ENCODE measurements at places on chromosomes 12 and 14.

DNA sequence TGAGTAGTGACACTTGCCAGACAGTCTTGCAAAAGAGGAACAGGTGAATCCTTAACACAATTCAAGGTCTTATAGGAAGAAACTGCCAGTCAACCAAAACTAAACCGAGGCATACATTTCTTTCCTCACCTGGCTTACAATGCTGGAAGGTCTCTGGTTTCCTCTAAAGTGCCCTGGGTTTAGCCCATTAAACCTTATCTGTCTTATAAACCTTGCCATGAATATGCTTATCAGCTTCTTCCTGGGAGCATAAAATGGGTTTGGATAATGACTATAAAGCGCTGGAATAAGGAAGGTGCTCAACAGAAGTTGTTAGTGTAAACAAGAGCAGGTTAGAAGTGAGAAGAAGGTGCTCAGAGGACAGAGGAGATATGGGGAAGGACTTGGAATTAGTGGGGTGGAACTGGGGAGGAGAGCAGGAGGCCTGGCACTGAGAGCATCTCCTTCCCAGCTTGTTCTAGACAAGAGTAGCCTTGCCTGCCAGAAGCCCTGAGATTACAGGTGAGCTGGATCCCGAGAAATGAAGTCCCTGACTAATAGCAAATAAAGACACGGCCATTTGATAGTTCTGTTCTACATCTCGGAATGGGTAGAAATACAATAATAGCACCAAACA is 14.1 kb upstream of the GPRC5A start:
- DNase-seq = no peak

- no peak for DNase-seq
Observed at GRCh38 chr12:124792961-124793441, 70.7 kb downstream of the SCARB1 start.

- no peak for DNase-seq
Observed at GRCh38 chr12:65742018-65743010, 82.0 kb upstream of the HMGA2 start.

- no peak for DNase-seq
Observed at GRCh38 chr12:47751561-47751960, 7.1 kb downstream of the RAPGEF3 start.

- no peak for DNase-seq
Observed at GRCh38 chr12:5073853-5074252, 30.2 kb downstream of the KCNA5 start.

- peak; percentile 29 for DNase-seq
Observed at GRCh38 chr14:55802986-55803872, 223.2 kb downstream of the KTN1 start.

DNA sequence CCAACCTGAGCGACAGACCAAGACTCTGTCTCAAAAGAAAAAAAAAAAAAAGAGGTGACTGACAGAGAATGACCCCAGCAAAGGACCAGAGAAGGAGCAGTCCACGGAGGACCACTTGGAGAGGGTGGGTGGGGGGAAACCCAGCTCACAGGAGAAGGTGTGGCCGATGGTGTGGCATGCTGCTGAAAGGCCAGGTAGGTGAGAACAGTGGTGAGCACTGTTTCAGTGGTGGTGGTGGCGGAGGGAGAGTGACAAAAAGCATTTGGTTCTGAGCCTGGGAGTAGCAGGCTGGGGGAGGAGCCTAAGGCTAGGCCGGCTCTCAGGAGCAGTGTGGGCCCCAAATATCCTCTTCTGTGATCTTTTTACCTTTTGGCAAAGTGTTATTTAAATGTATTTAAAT is 63.8 kb downstream of the IRF2BPL start:
- DNase-seq = no peak

- no peak for DNase-seq
Observed at GRCh38 chr14:91103116-91103515, 10.8 kb upstream of the DGLUCY start.

- DNase-seq = peak; percentile 65
Observed at GRCh38 chr12:110917467-110917866, 2.9 kb downstream of the MYL2 start.

DNA sequence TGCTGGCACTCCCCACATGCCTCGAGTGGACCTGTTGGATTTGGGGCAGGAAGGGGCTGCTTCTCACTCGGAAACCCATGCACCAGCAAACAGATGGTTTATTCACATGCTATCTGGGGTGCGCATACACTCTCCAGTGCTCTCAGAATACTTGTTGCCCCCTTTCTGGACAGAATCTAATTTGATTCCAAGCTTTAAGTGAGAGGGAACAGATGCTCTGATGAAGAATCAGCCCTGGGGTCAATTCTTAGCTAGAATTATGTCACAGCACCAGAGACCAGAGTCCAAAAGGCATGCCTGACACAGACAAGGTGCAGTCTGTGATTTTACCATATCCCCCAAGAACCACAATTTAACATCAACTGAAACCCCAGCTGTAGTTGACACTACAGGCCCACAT is 83.8 kb downstream of the SPTB start:
- no peak for DNase-seq

GRCh38 chr12:104011253-104011652 is 38.7 kb downstream of the GLT8D2 start:
- DNase-seq = peak; percentile 51

GRCh38 chr14:95096476-95096875 is 60.9 kb downstream of the DICER1 start:
- DNase-seq = no peak

- DNase-seq = no peak
Observed at GRCh38 chr12:129673806-129674205, 230.0 kb downstream of the TMEM132D start.

GRCh38 chr14:75461755-75462349 is 34.0 kb downstream of the JDP2 start:
- DNase-seq = no peak

GRCh38 chr14:24339284-24340151 is at the start of gene RIPK3:
TSS of gene RIPK3 (minus strand) at chr14:24339991. CDS start at chr14:24339826, 165 bp downstream.
- DNase-seq = no peak

- no peak for DNase-seq
Observed at GRCh38 chr12:6964605-6965025, 5.8 kb downstream of the PHB2 start.

- no peak for DNase-seq
Observed at GRCh38 chr12:44816446-44817017, 59.6 kb downstream of the NELL2 start.

GRCh38 chr12:12201274-12201758 is 65.5 kb downstream of the LRP6 start:
- no peak for DNase-seq

DNA sequence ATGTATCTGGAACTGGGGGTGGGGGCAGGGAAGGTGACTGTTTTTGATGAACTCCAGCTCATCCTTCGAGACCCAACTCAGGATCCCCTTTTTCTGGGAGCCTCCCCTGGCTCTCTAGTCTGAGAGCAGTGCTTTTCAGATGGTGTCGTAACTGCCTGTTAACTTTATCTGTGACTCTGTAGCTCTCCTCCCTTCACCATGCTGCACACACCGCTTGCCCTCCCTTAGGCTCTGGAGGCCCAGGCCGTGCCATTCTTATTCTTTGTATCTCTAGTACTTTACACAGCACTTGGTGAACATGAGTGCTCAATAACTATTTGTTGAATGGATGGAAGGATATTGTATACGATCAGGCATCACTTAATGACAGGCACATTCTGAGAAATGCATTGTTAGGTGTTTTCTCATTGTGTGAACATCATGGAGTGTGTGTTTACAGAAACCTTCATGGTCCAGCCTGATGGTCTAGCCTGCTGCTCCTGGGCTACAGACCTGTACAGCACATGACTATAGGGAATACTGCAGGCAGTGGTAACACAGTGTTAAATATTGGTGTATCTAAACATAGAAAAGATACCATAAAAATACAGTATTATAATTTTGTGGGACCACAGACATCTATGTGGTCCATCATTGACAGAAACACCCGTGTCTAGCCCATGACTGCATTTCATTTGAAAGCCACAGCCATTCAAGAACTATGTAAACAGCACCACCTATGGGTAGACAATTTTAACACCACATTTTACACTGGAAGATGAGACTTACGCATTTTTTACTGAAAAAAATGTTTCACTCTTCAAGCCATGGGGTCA is 91.8 kb downstream of the EML1 start:
- peak; percentile 35 for DNase-seq

- no peak for DNase-seq
Observed at GRCh38 chr14:29097476-29097875, 330.9 kb downstream of the FOXG1 start.

DNA sequence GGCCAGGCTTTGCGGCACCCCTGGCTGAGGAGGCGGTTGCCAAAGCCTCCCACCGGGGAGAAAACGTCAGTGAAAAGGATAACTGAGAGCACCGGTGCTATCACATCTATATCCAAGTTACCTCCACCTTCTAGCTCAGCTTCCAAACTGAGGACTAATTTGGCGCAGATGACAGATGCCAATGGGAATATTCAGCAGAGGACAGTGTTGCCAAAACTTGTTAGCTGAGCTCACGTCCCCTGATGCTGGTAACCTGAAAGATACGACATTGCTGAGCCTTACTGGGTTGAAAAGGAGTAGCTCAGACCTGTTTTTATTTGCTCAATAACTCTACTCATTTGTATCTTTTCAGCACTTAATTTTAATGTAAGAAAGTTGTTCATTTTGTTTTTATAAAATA is 9.9 kb downstream of the DYRK2 start:
- no peak for DNase-seq

- no peak for DNase-seq
Observed at GRCh38 chr12:45648070-45648469, 81.4 kb upstream of the ARID2 start.

DNA sequence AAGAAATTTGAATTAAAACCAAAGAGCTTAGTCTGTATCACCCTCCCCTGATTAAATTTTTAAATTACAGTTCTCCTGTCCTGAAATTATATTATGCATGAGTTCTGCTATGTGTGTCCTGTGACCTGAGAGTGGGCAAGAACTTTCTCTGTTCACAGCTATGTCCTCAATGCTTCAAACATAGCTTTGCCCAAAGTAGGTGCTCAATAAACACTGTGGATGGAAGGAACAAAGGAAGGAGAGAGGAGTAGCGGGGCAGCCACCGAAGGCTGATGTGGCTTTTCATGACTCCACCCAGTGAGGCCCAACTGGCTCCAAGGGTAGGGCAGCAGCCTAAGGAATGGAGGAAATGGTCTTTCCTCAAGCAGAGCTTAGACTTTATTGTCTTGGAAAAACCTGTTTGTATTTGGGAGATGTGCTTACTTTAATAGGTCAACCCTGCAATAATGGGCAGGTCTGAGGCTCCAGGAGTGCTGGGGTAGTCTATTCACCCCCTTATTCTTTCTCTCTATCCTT is 7.6 kb upstream of the MARK3 start:
- DNase-seq = no peak

DNA sequence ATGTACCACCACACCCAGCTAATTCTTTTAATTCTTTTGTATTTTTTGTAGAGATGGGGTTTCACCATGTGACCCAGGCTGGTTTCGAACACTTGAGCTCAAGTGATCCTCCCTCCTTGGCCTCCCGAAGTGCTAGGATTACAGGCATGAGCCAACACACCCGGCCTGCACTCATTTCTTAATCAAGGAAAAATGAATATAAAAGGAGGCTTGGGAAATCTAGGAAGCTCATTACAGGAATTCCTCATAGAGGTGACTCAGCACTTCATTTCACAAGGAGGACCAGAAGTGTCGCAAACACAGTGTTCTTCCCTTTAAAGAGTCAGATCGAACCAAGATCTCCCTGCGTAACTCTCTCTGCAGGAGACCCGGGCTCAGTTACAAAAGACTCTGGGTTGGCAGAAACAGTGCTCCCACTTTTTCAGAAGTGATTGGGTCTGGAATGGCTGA is 30.3 kb downstream of the NFKBIA start:
- peak; percentile 76 for DNase-seq

DNA sequence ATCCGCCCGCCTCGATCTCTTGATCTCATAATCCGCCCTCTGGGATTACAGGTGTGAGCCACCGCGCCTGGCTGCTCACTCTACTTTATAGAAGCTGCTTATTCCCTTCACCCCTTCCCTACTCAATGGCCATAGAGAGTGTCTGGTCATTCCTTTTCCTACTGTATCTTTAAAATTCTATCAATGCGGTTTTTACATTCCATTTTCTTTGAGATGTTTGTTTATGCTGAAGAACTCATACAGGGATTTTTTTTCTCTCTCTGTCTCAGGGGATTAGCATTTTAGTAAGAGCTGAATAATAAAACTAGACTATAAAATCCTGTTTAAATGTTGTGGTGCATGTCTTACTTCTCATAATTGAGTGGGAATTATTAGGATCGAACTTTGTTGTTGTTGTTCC is 218.6 kb upstream of the FOXN3 start:
- DNase-seq = no peak

GRCh38 chr12:132695431-132695830 is 8.0 kb downstream of the PXMP2 start:
- DNase-seq = no peak

DNA sequence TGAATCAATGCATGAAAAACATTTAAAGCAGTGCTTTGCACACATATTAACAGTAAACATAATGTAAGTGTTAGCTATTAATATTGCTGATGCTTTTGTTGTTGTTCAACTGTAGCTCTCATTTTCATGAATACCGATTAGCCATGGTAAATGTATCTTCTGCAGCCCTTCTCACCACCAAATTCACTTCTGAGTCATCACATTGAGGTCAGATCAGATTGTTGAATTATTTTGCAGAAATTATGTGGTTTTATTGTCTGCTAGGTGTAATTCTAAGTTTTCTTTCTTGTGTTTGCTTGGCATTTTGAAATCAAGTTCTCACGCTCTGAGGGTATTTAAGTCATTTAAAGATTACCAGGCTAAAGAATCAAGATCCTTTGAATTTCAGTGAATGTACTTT is 74.6 kb downstream of the AKAP6 start:
- DNase-seq = no peak

DNA sequence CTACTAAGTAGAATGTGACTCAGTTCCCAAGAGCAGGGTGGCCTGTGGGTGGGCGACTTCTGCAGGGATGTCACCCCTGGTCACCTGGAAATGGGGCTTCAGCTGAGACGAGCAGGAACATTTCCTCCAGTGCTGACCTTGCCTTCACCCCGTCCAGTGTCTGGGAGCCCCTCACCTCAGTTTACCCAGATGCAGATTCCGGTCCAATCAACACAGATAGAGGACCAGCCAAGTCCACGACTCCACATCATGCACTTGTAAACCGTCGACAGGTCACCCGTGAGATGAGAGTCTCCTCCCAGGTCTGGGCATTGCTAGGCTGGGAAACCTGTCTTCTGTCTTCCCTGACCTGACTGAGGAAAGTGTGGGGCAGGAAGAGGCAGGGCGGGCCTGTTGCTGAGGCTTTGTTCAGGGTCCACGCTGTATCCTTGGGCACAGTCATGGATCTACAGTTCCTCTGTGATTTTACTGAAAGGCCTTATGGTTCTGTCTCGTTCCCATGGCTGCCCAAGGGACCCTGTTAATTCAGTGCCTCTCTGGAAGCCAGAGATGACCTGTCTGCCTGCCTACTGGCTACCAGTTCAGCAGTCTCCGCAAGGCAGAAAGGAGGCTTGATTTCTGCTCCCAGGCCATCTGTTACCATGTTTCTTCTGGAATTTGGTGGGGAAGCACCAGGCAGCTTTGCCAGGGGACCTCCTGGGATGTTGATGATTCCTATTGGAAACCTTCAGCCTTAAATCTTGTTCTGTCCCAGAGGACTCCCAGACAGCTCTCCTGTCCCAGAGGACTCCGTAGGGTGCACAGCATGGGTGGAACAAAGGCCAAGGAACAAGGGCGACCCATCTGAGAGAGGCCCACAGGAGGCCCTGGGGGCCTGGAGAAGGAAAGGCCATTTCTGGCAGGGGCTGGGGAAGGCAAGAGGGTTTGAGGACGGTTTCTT is 288.5 kb upstream of the RTL1 start:
- DNase-seq = no peak

GRCh38 chr12:78062786-78063185 is 232.1 kb downstream of the NAV3 start:
- DNase-seq = no peak

Measured in RCC 7860 (cell line).